SK-N-SH (cell line): ENCODE measurements at places on chromosomes 4 and X. TPM values are rescaled to one million over a fixed set of nuclear protein-coding genes. Genes with fewer than 3 reads are reported as not detected.

DNA sequence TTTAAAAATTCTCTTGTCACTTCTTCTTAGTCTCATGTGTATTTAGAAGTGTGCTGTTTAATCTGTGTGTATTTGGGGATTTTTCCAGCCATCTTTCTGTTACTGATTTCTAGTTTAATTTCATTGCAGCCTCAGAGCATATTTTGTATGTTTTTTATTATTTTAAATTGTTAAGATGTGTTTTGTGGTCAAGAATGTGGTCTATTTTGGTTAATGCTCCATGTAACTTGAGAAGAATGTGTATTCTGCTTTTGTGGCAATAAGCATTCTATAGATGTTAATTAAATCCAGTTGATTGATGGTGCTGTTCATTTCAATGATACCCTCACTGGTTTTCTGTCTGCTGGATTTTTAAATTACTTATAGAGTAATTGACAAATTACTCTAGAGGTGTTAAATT is 38.9 kb downstream of the ANXA10 start:
- H3K27ac ChIP-seq, result no peak overlapping the region
- DNase-seq, result no peak
- H3K4me3 ChIP-seq, result no peak overlapping the region
- H3K36me3 ChIP-seq, result no peaks in the 10 kb centered on the region

GRCh38 chrX:129750971-129751370 is 12.2 kb downstream of the XPNPEP2 start:
- no peaks in the 10 kb centered on the region for H3K36me3 ChIP-seq
- no peak for DNase-seq
- no peak overlapping the region for H3K4me3 ChIP-seq
- no peaks in the 10 kb centered on the region for H3K4me1 ChIP-seq
- H3K27me3 ChIP-seq, result peaks cover 36% of the 10 kb centered on the region; the same call in 1 of the 2 replicates

DNA sequence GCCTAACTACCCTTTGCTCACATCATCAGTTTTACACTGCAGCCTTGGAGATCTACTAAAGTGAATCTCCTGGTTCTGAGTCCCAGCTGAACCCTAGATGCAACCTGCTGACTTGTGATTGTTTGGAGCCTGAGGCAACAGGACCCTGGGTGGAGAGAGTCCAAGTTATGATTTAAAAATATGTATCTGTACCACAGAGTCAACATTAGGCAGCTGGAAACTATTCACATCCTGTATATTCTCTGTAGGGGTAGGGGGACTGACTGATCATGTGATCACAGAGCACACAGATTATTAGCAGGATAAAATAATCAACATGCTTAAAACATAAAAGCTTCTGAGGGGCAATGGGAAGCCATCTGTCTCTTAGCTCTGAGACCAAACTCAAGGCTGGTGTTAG is 52.1 kb downstream of the CT47B1 start:
- H3K27ac ChIP-seq, result no peak overlapping the region
- DNase-seq, result no peak
- no peaks in the 10 kb centered on the region for H3K36me3 ChIP-seq
- no peaks in the 10 kb centered on the region for H3K4me1 ChIP-seq
- no peak overlapping the region for H3K4me3 ChIP-seq

- no peaks in the 10 kb centered on the region for H3K27me3 ChIP-seq
- DNase-seq, result peak; percentile 61
- H3K4me3 ChIP-seq, result no peak overlapping the region
- peaks cover 35% of the 10 kb centered on the region; the same call in 1 of the 2 replicates for H3K4me1 ChIP-seq
Measured at GRCh38 chrX:150155436-150156035, 207.6 kb upstream of the MAMLD1 start.

DNA sequence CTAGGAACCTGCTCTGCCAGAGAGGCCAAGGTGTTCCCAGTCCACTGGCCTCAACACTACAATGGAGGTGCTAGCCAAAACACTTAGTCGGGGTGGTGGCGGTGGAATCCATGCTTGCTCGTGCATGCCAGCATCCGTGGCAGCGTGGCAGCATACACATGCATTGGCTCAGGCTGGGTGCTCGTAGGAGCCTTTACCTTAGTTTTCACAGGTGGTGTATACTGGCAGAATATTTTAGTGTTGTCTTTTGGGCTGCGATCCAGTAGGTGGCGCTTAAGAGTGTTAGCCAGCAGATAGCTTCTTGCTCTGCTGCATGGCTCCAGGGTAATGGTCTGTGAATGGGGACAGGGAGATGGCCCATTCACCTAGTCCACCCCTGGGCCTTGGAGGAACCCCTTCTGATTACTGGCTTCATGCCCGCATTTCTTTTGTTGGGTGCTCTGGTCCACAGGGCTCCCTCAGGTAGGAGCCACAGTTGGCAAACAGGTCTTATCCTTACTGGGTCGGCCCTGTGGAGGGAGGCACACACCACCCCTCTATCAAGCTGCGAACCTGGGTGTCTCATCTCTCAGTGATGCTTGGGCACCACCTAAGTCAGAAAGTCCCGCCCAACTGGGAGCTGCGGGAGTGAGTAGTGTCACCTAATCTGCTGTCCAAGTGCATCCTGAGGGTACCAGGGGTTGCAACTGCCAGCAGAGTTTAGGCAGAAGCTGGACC is 40.0 kb downstream of the RIPPLY1 start:
- H3K4me3 ChIP-seq, result no peak overlapping the region
- no peak overlapping the region for H3K27ac ChIP-seq
- peak; percentile 24 for DNase-seq
- peaks cover 20% of the 10 kb centered on the region; the same call in 1 of the 2 replicates for H3K27me3 ChIP-seq
- no peaks in the 10 kb centered on the region for H3K4me1 ChIP-seq

DNA sequence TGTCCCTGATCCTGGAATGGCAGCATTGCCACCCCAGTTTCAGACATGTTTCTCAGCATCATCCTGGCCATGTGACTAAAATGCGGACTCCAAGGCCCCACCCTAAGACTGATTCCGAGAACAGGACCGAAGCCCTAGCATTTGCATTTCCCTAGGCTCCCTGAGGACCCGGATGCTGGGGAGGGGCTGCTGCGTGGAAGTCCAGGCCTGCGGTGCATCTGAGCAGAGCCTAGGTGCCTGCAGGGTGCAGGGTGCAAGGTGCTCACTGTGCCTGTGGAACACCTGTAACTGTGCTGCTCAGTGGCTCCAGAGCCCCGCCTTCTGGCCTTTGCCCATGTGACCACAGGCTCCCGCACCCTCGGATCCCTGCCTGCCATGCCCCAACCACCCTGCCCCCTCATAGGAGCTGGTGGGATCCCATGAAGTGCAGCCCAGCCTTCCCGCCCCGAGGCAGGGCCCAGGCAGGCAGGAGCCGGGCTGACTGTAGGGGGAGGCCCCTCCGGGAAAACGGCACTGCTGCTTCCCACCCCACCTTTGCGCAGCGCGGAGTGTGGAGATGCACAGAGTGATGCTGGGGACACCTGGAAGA is 14.9 kb downstream of the PNMA6F start:
- H3K27me3 ChIP-seq, result peaks cover 53% of the 10 kb centered on the region
- H3K4me3 ChIP-seq, result no peak overlapping the region

- DNase-seq, result no peak
- no peaks in the 10 kb centered on the region for H3K27me3 ChIP-seq
- H3K4me3 ChIP-seq, result no peak overlapping the region
- no peak overlapping the region for H3K27ac ChIP-seq
- H3K36me3 ChIP-seq, result no peaks in the 10 kb centered on the region
Measured at GRCh38 chr4:155073852-155074251, 134.6 kb upstream of the NPY2R start.

- H3K4me1 ChIP-seq, result no peaks in the 10 kb centered on the region
- H3K27ac ChIP-seq, result no peak overlapping the region
- peaks cover 38% of the 10 kb centered on the region for H3K36me3 ChIP-seq
- no peaks in the 10 kb centered on the region for H3K27me3 ChIP-seq
Measured at GRCh38 chr4:83436680-83437079, 18.9 kb downstream of the HELQ start.

DNA sequence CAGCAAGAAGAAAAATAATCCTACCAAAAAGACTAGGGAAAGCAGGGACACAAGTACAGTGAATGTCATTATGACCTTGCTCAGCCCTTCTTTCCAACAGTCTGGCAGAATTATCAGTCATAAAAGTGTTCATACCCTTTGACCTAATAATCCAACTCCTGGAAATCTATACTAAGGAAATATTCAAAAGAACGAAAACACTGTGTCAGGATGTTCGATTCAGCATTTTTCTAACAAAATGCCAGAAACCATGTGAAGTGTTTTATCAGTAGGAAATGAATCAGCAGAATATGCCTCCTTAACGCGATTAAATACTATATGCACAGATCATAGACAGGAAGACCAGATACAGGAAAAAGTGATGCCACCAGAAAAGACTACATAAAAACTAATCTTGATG is 16.2 kb upstream of the S100G start:
- peak overlapping the region; percentile 88 for H3K27ac ChIP-seq
- H3K4me1 ChIP-seq, result peaks cover 9% of the 10 kb centered on the region
- no peaks in the 10 kb centered on the region for H3K27me3 ChIP-seq
- no peaks in the 10 kb centered on the region for H3K36me3 ChIP-seq

DNA sequence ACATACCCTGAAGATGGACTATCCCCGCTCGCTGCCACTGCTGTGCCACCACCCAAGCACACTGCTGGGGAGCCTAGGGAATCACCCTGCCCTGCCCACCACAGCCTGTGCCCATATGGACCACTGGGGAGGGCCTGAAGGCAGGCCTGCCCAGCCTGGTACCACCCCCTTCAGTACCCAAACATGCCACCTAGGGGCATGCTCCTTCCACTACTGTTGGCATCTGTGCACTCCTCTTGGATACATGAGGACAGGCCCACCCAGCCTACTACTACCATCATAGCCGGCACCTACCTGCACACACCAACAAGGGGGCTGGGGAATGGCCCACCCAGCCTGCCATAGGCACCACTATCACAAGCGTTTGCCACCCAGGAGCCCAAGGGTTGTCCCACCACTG is 30.1 kb upstream of the PRDX4 start:
- no peaks in the 10 kb centered on the region for H3K4me1 ChIP-seq
- no peak overlapping the region for H3K27ac ChIP-seq
- peaks cover 5% of the 10 kb centered on the region; the same call in 1 of the 2 replicates for H3K27me3 ChIP-seq
- H3K4me3 ChIP-seq, result no peak overlapping the region
- no peaks in the 10 kb centered on the region for H3K36me3 ChIP-seq

- no peak overlapping the region; the same call in 1 of the 2 replicates for H3K27ac ChIP-seq
- H3K27me3 ChIP-seq, result no peaks in the 10 kb centered on the region
Measured at GRCh38 chr4:2402941-2403340, 15.5 kb downstream of the ZFYVE28 start.

DNA sequence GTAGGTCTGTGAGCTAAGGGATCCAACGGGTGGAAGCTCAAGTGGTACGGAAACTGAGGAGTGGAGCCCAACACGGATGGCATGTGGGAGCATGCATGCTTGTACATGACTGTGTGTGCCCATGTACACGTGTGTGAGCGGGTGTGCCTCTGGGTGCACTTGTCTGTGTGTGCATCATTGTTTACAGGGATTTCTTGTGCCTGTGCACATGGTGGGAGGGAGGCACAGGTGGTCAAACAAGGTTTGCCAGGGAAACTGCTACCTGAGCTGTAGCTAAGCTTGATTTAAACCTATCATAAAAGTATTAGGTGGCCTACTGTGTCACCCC is 122.5 kb upstream of the MAMLD1 start:
- no peaks in the 10 kb centered on the region for H3K27me3 ChIP-seq
- H3K4me3 ChIP-seq, result no peak overlapping the region
- no peaks in the 10 kb centered on the region for H3K4me1 ChIP-seq
- DNase-seq, result no peak
- H3K27ac ChIP-seq, result no peak overlapping the region

DNA sequence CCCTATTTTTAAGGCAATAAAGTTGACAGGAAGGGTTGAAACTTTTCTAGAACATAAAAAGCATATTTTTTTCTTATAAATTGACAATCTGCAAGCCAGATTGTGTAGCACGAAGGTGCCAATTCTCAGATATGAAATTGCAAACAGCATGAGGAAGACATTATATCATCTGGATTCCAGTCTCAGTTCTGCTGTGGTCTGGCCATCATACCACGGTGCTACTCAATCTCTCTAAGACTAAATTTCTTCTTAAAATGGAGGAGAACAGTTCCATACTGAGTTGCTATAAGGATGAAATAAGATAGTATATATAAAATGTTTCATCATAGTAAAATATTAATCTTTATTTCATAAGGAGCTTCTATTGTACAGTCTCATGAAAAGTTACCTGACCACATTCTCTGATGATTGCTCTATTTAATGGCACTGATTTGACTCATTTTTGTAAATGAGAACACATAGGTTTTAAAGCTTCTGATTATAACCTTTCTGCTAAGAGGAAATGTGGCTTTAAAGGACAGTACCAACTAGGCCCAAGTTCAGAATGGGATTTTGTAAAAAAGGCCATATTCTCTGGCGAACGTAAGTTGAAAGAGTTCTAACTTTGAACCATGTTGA is 127.9 kb downstream of the SHROOM3 start:
- peaks cover 1% of the 10 kb centered on the region for H3K4me1 ChIP-seq
- H3K4me3 ChIP-seq, result no peak overlapping the region
- no peaks in the 10 kb centered on the region for H3K27me3 ChIP-seq

- no peak overlapping the region for H3K4me3 ChIP-seq
- no peaks in the 10 kb centered on the region for H3K36me3 ChIP-seq
- DNase-seq, result no peak
Measured at GRCh38 chr4:156595041-156595440, 376.6 kb downstream of the PDGFC start.

GRCh38 chr4:20395160-20395773 is 143.6 kb downstream of the SLIT2 start:
- peaks cover 16% of the 10 kb centered on the region; the same call in 1 of the 2 replicates for H3K4me1 ChIP-seq
- no peaks in the 10 kb centered on the region for H3K27me3 ChIP-seq
- DNase-seq, result no peak

Gene PRKG2
- not detected in 2 replicates for polyA plus RNA-seq

Gene PNMA6A
- polyA plus RNA-seq, result 0.71 and 0.81 TPM in 2 replicates

Gene FANCB
- polyA plus RNA-seq, result 0.81 and 1.2 TPM in 2 replicates

Gene CA5B
- polyA plus RNA-seq, result 4.4 and 8.0 TPM in 2 replicates

Gene DHRSX
- polyA plus RNA-seq, result 33.8 and 34.3 TPM in 2 replicates

Gene UCP1
- polyA plus RNA-seq, result not detected in 2 replicates

Gene CXCL1
- polyA plus RNA-seq, result 0.06 and 0.12 TPM in 2 replicates

Gene SMARCAD1
- polyA plus RNA-seq, result 10.7 and 15.1 TPM in 2 replicates

Gene AFAP1
- 40.6 and 67.9 TPM in 2 replicates for polyA plus RNA-seq

Gene HPGD
- not detected in 2 replicates for polyA plus RNA-seq

Gene STARD8
- polyA plus RNA-seq, result 2.6 TPM in 2 replicates

Gene BMPR1B
- polyA plus RNA-seq, result 0.16 and 0.26 TPM in 2 replicates

Gene TBC1D9
- 13.5 and 16.1 TPM in 2 replicates for polyA plus RNA-seq

Gene EMCN
- 0.30 and 0.62 TPM in 2 replicates for polyA plus RNA-seq

Gene BCLAF3
- 1.1 and 1.5 TPM in 2 replicates for polyA plus RNA-seq

Gene OFD1
- 13.4 and 16.5 TPM in 2 replicates for polyA plus RNA-seq

Gene SPATA4
- 0.21 and 0.34 TPM in 2 replicates for polyA plus RNA-seq

Gene CCDC149
- polyA plus RNA-seq, result 5.5 and 7.0 TPM in 2 replicates
